ENCODE measurements at places on chromosomes 1 and 21. TPM values are rescaled to one million over a fixed set of nuclear protein-coding genes. Genes with fewer than 3 reads are reported as not detected.

Gene TNFRSF25
- 146 TPM for total RNA-seq

Gene SLC27A3
- total RNA-seq = 10.0 TPM

Gene CD101
- 0.82 TPM for total RNA-seq

DNA sequence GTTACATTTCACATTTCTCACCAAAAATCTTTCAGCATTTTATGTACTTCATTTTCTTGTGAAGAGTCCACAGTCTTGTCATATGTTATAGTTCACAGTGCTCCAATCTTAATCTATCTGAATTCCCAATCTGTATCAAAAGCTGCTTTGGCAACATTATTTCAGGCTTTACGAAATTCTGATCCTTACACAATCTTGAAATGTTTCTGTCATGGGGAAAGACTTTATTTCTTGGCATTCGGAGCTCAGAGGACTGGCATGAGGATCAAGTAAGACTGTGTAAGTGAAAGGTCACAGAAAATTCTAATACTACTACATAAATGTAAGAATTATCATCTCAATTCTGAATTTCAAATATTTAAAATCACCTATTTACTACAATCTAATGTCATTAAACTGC lies 2.0 kb downstream of the USP33 start:
- peak; percentile 43 for DNase-seq

- DNase-seq = no peak
Measured at GRCh38 chr1:198238121-198238520, 81.3 kb downstream of the NEK7 start.

DNA sequence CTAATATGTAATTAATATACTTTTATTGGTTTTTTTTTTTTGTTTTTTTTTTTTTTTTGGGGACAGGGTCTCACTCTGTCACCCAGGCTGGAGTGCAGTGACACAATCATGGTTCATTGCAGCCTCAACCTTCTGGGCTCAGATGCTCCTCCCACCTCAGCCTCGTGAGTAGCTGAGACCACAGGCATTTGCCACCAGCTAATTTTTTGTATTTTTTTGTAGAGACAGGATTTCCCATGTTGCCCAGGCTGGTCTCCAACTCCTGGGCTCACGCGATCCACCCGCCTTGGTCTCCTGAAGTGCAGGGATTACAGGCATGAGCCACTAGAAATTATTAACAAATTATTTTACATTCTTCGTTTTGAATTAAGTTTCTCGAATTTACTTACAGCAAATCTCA lies 16.8 kb upstream of the POGZ start:
- no peak for DNase-seq

Gene RAB25
- not detected for total RNA-seq

Gene RIMS3
- 2.0 TPM for total RNA-seq

GRCh38 chr1:23167353-23168078 lies 1.1 kb downstream of the LUZP1 start:
- peak; percentile 82 for DNase-seq

Gene KDF1
- not detected for total RNA-seq

- DNase-seq = no peak
Measured at GRCh38 chr1:114756949-114757454, 782 bp downstream of the CSDE1 start.

Gene C8B
- not detected for total RNA-seq

GRCh38 chr1:110292031-110292741 lies 47.0 kb upstream of the RBM15 start:
- DNase-seq = no peak

- DNase-seq = peak; percentile 15
Measured at GRCh38 chr1:7292036-7292681, 478.9 kb upstream of the VAMP3 start.

Gene SLC9C2
- total RNA-seq = not detected

Gene BATF3
- total RNA-seq = 100.0 TPM

GRCh38 chr1:112546076-112546475 lies 37.3 kb downstream of the WNT2B start:
- peak; percentile 37 for DNase-seq
